ENCODE measurements at places on chromosomes 5 and 9.

- DNase-seq = no peak
These were observed 102.0 kb upstream of the FSTL4 start for GRCh38 chr5:133714161-133714915.

DNA sequence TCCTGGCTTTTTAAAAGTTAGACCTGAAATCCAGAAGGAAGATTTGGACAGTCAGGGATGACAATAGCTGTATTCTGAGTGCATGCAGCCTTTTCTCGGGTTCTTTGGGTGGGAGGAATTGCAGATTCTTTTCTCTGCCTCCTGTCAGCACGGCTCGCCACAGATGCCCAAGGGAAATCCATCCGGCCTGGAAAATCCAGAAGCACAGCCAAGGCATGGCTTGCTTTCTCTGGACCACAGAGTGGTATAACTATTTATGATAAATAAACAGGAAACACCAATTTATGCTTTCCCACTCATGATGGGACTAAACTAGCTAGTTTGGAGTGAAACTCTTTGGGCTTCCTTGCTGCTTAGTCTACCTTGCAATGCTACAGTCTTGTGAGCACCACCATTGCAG, 59.1 kb downstream of the C9orf152 start:
- DNase-seq = no peak

GRCh38 chr5:67581203-67581602, 384.6 kb upstream of the CD180 start:
- DNase-seq = no peak

GRCh38 chr9:133009906-133010582, 20.8 kb upstream of the GTF3C5 start:
- no peak for DNase-seq

DNA sequence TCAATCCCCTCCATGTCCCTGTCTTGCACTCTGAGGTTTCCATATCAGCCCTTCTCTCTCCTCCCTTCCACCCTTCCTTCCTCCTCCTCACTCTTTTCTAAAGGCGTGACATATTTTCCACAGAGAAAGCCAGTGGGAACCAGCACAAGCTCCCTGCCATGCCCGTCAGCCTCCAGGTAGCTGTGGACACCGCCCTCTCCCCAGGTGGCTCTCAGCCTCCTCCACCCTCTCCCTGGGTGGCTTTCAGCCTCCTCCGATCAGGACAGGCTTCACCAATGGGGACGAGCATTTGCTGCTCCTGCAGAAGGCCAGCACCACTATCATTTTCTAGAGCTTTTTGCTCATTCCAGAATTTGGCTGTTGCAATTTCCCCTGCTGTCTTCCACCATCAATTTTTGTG, 236.6 kb downstream of the GADD45G start:
- no peak for DNase-seq

- DNase-seq = no peak
These were observed 5.0 kb upstream of the CXXC5 start for GRCh38 chr5:139642891-139643871.

GRCh38 chr5:158951436-158952247, 148.1 kb downstream of the EBF1 start:
- no peak for DNase-seq

DNA sequence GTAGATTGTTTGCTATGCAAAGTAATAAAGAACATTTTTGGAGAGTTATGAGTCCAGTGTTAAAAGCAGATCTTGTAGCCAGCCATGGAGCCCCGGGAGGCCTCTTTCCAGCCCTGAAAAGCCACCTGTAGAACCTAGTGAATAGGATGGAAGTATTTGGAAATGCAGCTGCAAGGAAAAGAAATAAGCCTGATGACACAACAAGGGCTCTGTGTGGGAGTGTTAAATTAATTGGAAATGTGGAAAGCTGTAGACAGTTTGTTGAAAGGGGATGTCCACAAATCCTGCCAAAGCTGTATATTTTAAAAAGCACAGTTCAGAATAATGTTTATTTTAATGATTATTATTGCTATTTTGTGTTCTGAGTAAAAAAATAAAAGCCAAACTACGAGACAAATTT, 152.5 kb upstream of the GHR start:
- DNase-seq = no peak

DNA sequence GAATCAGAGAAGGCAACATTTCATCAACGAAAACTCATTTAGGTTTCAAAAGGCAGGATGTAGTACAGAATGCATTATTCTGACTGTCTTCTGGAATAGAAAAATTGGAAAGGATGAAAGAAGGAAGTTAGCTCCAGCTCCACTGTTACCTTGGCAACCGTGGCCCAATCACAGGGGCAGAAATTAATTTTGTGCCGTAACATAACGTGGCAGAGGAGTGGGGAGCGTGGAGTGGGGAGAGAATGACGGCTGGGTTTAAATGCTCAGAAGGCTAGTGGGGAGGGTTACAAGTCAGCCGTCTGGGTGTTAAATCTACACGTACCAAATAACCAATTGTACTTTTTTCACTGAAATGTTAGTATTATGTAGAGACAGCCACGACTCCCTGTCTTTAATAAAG, 32.3 kb upstream of the EQTN start:
- no peak for DNase-seq

Measured in SIG-M5 (cell line).